Mononuclear cell (primary cell): ENCODE measurements at places on chromosomes 3 and 15. TPM values are rescaled to one million over a fixed set of nuclear protein-coding genes. Genes with fewer than 3 reads are reported as not detected.

Gene XCR1
- 1.0 TPM for total RNA-seq

Gene C3orf85
- total RNA-seq = not detected

Gene C3orf49
- not detected for total RNA-seq

Gene TM6SF1
- 5.6 TPM for total RNA-seq

Gene MAP2K5
- total RNA-seq = 7.3 TPM

Gene CTXN2
- not detected for total RNA-seq

Gene ALDH1A2
- total RNA-seq = 2.0 TPM

Gene WDR72
- total RNA-seq = under 0.01 TPM

Gene ZNF620
- total RNA-seq = 0.63 TPM

Gene GOLGA6L4
- total RNA-seq = 0.42 TPM

Gene VPS13C
- 162 TPM for total RNA-seq

Gene FBXW12
- not detected for total RNA-seq

Gene RLBP1
- not detected for total RNA-seq

Gene BBS4
- total RNA-seq = 6.4 TPM

Gene TMEM45A
- 0.73 TPM for total RNA-seq

Gene OGG1
- total RNA-seq = 7.8 TPM

Gene CPEB1
- not detected for total RNA-seq

Gene GOLGA8T
- total RNA-seq = not detected

Gene EIF1B
- 60.4 TPM for total RNA-seq

Gene CALML4
- 5.2 TPM for total RNA-seq

Gene CA12
- not detected for total RNA-seq

Gene KBTBD8
- 55.1 TPM for total RNA-seq

Gene RHOV
- total RNA-seq = not detected

Gene SLC22A13
- total RNA-seq = not detected

Gene LRRN1
- total RNA-seq = 1.3 TPM

Gene ZMYND10
- total RNA-seq = 0.10 TPM
